HCEC 1CT (cell line): ENCODE measurements at places on chromosomes 16 and 17.
A peak's percentile ranks its signal among the peaks of the same experiment; 100 is the strongest.

DNA sequence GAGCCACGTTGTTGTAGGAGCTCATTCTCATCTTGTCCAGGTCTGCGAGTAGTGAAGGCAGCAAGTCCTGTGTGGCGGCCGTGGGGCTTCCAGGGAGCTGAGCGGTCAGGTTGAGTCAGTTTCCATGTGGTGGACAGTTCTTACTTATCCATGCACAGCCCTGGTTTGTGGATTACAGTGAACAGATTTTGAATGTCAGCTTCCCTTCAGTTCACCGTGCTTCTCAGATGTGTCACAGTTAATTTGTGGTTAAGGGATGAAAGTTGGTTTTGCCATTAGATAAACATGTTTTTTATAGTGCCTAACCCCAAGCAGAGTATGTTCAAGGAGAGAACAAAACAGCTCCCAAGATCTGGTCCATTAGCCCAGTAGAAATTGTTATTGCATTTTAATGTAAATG is 103.1 kb downstream of the RPTOR start:
- DNase-seq, result peak; percentile 93

GRCh38 chr16:84838383-84838948 is 18.7 kb downstream of the CRISPLD2 start:
- DNase-seq, result no peak

DNA sequence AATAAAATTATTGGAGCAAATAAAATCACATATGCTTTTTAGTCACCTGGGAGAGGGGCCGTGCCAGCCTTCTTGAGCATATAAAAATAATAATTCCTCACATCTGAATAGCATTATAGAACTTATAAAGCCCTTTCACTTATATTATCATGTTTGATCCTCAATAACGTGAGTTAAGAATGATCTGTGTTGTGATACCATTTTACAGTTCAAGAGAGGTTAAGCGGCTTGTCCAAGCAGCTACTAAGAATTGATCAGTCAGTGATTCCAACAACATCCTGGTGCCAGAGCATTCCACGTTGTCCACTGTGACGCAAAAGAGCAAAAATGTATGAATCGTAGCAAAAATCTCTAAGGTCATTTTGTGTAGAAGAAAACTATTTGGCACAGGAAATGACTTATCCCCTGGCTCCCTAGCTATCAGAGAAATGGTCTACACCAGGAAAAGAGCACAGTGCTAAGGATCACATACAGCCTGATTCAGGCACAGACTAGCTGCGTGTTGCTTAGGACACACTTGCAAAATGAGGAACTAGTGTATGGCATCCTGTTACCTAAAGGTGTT is 33.0 kb downstream of the ANKFN1 start:
- peak; percentile 98 for DNase-seq

DNA sequence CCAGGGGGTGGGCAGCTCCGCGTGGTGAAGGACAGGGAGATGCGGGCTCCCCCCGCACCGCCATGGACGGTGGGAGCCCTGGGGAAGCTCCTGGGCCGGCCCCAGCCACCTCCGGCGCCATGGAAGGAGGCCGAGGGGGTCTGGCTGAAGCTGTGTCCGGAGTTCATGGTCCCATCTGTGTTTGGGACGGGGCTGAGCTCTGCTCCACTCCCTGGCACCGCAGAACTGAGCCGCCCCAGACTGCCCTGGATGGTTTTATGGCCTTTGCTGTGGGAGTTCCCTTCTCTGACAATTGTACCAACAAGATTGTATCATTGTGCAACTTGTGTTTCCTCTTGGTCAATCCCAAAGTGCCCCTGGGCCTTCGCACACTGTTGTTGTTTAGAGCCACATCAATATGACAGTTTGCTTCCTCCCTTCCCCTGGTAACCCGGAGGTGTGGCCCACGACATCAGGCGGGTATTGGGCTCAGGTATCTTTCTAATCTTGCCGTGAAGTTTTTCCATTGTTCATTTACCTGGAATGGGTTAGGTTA is 942 bp downstream of the KRT23 start:
- DNase-seq, result no peak

DNA sequence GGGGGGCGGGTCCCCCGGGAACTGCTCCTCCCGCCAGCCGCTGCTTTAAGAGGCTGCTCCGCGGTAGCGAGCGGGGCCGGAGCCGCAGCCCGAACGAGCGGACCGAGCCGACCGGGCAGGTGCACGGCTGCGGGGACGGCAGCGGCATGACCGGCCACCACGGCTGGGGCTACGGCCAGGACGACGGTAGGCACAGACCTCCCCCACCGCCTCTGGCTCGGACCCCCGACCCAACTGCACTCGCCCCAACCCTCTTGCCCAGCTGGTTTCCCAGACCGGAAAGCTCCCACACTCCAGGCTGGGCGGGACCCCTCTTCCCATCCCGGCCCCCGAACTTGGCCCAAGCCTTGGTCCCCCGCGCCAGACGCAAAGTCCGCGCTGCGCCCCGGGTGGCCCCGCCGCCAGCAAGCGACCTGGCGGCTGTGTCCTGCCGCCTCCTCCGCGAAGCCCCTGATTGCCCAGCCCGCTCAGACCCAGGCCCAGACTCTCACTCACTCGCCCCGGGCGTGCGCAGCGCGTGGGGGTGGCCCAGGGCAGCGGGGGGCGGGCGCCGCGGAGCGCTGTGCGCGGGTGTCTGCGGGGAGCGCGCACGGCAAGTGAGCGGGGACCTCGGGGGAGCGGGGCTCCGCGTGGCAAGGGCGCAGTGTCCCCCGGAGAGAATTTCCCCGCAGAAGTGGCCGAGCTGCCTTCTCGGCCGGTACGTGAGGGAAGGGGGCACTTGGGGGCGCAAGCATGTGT is at the start of gene CA7:
Gene CA7, plus strand, starts transcription at position 73 of the 738 bp plus-strand sequence. Its CDS starts 74 bp downstream, at position 147.
- no peak for DNase-seq

GRCh38 chr16:61813339-61813738 is 222.9 kb downstream of the CDH8 start:
- DNase-seq, result no peak

- DNase-seq, result peak; percentile 66
Observed at GRCh38 chr16:11350921-11351335, 5.7 kb downstream of the RMI2 start.

GRCh38 chr17:64120159-64120810 is 9.7 kb downstream of the ERN1 start:
- no peak for DNase-seq

- DNase-seq, result no peak
Observed at GRCh38 chr17:59328601-59329000, 2.9 kb upstream of the YPEL2 start.

DNA sequence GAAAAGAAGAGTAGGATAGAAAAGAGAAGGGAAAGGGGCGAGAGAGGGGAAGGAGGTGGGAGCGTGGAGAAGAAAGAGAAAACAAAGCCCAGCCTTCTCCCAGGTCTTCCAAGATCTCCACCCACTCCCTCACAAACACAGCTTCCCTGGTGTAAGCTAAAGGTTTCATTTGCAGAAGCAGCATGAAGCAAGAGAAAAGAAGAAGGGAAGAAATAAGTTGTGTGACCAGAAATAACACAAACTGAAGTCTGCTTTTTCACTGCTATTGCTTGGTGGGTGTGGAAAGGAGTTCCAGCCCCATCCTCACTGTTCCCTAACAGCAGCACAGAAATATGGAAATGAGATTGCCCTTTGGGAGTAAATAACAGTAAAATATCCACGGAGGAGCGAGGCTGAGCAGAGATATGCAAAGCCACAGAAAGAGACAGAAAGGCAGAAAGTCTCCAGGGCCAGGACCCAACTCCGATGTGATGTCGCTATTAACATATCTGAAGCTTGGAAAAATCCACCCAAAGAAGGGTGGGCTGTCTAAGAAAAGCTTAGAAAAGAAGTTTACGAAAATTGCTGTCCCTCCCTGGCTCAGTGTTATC is 10.3 kb upstream of the GAS7 start:
- no peak for DNase-seq

- DNase-seq, result no peak
Observed at GRCh38 chr17:31521632-31522283, 130.3 kb downstream of the RAB11FIP4 start.

- DNase-seq, result no peak
Observed at GRCh38 chr17:50502301-50502990, 5.8 kb upstream of the MYCBPAP start.

GRCh38 chr17:13030459-13031300 is 12.9 kb upstream of the ELAC2 start:
- peak; percentile 43 for DNase-seq

GRCh38 chr16:66406534-66407221 is 20.4 kb upstream of the BEAN1 start:
- peak; percentile 44 for DNase-seq

- DNase-seq, result no peak
Observed at GRCh38 chr17:16434662-16435061, 19.3 kb downstream of the TRPV2 start.

DNA sequence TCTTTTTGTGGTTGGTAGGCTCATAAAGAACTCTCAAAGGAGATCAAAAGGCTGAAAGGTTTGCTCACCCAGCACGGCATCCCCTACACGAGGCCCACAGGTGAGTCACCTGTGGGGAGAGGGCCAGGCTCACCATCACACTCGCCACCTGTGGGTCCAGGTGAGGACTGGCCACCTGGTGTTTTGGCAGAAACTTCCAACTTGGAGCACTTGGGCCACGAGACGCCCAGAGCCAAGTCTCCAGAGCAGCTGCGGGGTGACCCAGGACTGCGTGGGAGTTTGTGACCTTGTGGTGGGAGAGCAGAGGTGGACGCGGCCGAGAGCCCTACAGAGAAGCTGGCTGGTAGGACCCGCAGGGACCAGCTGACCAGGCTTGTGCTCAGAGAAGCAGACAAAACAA is 11.1 kb downstream of the GNPTG start:
- no peak for DNase-seq

DNA sequence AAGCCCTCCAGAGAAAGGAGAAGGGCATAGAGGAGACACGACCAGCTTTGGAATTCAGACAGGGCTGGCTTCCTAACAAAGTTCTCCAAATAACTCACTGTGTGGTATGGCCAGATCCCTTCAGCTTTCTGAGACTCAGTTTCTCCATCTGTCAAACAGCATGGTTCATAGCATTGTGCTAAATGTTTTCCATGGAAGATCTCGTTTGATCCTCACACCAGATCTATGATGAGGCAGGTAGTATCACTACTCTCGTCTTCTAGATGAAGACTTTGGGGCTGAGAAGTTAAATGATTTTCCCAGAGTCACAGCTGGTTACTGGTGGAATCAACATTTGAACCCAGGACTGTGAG is 507.3 kb downstream of the HAPSTR1 start:
- no peak for DNase-seq

DNA sequence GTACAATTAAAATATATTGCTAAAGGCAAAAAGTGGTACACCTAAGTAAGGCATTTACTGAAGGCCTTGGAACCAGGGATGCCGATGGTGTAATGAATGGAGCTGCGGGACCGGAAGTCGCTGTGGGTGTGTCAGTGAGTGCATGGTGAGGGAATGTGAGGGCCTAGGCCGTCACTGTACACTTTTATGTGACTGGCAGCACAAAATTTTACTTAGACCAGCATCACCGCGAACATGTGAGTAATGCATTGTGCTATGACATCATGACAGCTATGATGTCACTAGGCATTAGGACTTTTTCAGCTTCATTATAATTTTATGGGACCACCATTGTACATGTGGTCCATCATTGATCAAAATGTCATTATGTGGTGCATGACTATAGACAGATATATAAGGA is 14.7 kb downstream of the ALOX15B start:
- no peak for DNase-seq

DNA sequence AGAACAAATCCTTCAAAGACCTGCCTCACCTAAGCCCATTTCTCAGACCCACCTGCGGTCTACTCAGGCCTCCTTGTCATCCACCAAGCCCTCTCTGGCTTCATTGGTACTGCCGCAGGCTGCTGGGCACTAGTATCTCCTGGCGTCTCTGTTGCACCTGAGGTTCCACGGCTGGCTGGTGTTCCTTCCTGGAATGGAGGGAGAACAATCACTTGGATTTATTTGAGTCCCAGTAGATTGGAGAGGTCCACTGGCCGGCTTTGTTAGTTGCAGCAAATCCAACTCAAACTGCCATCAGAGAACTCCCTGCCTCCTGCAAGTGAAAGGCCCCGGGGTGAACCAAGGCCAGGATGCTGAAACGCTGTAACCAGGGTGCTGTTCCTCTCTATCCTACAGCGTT is 15.3 kb downstream of the MIS12 start:
- no peak for DNase-seq

GRCh38 chr16:47503936-47504335 is 42.8 kb downstream of the PHKB start:
- peak; percentile 68 for DNase-seq

GRCh38 chr17:9944704-9945103 is 39.6 kb upstream of the RCVRN start:
- DNase-seq, result no peak

DNA sequence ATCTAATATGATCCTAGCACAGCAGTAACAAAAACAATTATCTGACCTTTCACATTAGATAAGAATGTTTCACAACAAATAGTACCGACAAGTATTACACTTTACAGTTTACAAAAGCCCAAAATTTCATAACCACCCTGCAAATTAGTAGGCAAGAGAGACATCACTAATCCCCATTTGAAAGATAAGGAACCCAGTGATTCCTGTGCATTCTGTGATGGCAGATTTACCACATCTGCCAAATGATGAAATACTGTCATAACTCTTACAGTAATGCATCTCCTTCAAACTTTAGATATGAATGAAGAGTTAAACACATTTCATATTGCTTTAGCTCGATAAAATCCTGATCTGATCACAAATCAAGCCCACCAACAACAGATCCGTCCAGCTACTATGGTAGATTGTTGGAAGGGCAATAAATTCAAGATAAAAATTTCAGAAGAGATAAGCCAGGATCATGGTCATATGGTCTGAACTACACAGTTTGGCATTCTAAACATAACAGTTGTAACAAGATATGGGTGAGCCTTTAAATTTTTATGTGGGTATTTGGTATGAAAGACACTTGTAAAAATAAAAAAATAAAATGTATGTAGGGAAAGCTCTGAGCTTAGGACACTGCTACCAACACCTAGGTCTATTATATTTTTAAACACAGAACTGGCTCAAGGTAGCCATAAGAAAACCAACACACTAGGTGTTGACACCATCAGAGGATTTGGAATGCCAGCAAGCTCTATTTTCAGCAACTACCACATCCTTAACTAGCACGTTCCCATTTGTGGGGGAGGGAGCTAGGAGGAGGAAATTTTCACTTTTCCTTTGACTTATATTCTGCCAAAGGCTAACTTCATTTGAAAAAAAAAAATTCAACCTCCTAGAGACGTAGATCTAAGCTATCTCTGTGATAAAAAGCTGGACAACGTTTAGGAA is 9.3 kb downstream of the YWHAE start:
- no peak for DNase-seq

DNA sequence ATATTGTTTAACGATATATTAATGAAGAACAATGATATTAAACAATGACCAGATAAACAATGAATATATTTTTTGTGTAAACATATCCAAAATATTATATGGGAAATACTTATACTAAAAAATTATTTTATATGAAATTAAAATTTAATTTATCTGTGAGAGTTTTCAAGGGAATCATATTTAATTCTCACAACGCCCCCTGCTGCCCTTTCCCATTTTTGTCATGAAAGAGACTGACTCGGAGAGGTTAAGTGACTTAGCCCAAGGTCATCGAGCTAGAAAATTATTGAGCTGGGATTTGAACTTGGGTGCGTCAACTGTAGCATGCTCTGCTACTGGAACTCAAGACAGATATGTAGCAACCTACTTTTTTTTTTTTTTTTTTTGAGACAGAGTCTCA is 7.2 kb upstream of the MYCBPAP start:
- DNase-seq, result peak; percentile 26

- peak; percentile 5 for DNase-seq
Observed at GRCh38 chr17:18039535-18040260, 490 bp downstream of the GID4 start.
